ENCODE measurements at places on chromosomes 4 and X. TPM values are rescaled to one million over a fixed set of nuclear protein-coding genes. Genes with fewer than 3 reads are reported as not detected.

ODAM gene
- total RNA-seq = not detected

VCX3A gene
- not detected for total RNA-seq

PGAM4 gene
- 0.70 TPM for total RNA-seq

RENBP gene
- total RNA-seq = 8.4 TPM

USO1 gene
- total RNA-seq = 59.0 TPM

MAGEA8 gene
- total RNA-seq = not detected

IL2 gene
- total RNA-seq = 165 TPM

CAPN6 gene
- not detected for total RNA-seq

RNF175 gene
- total RNA-seq = not detected

MAGEB1 gene
- not detected for total RNA-seq

NAP1L3 gene
- 2.8 TPM for total RNA-seq

SASH3 gene
- 133 TPM for total RNA-seq

CLRN2 gene
- total RNA-seq = not detected

FGFBP1 gene
- total RNA-seq = not detected

GRIA3 gene
- total RNA-seq = not detected

METTL14 gene
- total RNA-seq = 39.8 TPM

HERC5 gene
- total RNA-seq = 32.3 TPM

PCDH19 gene
- total RNA-seq = not detected

CXCL8 gene
- 0.56 TPM for total RNA-seq

SORCS2 gene
- 0.07 TPM for total RNA-seq

GRID2 gene
- total RNA-seq = not detected

MAGEA12 gene
- not detected for total RNA-seq

TRIM75 gene
- not detected for total RNA-seq

CPZ gene
- total RNA-seq = not detected

ZCCHC4 gene
- 11.5 TPM for total RNA-seq

RAB40A gene
- total RNA-seq = 0.10 TPM

SPANXB1 gene
- total RNA-seq = not detected

ACSL4 gene
- 63.2 TPM for total RNA-seq

RAB40AL gene
- not detected for total RNA-seq

GALNTL6 gene
- total RNA-seq = not detected

Data from activated CD4-positive, alpha-beta memory T cell treated with anti-CD3 and anti-CD28 coated beads for 36 hours (primary cell).